ENCODE measurements at places on chromosomes 13 and 19.

DNA sequence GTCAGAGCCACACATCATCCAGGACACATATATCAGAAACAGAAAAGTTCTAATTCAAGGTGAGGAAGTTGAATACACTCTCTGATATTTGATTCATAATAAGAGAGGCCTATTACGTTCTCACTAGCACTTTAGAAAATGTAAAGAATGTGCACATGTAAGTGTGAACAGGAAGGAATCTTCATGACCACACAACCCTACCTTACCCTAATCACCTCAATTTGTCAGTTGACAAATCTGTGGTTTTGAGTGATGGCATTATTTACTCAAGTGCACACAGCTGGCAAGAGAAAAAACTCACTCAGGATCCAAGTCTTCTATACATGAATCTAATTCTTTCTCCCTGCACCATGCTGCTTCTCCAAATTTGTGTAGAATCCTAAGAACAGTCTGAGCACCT lies 445.8 kb downstream of the SUCLA2 start:
- no peak for ATAC-seq

GRCh38 chr19:16969135-16969534 lies 57.5 kb downstream of the CPAMD8 start:
- no peak for ATAC-seq

DNA sequence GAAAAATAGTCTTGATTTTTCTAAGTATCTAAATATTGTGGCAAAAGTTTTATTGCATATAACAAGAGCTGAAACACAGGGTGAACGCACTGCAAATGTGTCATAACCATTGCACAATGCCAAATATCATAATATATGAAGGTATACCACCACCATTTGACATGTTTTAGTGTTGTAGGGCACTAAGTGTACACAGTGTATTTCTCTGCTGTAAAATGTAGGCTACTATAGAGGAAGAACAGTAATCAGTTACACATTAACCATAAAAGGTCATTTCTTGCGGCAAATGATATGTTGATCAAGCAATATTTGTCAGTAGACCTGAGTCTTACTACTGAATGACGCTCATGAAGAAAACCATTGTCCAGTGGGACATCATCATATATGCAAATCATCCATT lies 18.3 kb upstream of the KLF5 start:
- no peak for ATAC-seq

DNA sequence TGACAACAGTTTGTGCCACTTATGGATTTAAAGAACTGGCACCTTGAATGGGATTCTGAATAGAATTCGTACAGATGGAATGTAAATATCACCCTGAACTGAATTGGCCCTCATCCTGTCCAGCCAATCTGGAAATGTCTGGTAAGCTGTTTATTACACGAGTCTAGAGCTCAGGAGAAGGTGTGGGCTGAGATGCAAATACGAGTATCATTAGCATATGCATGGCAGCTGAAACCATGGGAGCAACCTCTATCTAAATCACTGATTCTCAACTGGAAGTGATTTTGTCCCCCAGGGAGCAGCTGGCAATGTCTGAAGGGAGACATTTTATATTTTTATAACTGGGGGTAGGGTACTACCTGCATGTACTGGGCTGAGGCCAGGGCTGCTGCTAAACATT lies 15.6 kb upstream of the VWA8 start:
- ATAC-seq = no peak

Measured in activated T-helper 17 cell treated with anti-CD3 and anti-CD28 coated beads, Interleukin-2, amount 50 U/mL, for 72 hours (primary cell).